ENCODE measurements at places on chromosomes 13 and 19.

DNA sequence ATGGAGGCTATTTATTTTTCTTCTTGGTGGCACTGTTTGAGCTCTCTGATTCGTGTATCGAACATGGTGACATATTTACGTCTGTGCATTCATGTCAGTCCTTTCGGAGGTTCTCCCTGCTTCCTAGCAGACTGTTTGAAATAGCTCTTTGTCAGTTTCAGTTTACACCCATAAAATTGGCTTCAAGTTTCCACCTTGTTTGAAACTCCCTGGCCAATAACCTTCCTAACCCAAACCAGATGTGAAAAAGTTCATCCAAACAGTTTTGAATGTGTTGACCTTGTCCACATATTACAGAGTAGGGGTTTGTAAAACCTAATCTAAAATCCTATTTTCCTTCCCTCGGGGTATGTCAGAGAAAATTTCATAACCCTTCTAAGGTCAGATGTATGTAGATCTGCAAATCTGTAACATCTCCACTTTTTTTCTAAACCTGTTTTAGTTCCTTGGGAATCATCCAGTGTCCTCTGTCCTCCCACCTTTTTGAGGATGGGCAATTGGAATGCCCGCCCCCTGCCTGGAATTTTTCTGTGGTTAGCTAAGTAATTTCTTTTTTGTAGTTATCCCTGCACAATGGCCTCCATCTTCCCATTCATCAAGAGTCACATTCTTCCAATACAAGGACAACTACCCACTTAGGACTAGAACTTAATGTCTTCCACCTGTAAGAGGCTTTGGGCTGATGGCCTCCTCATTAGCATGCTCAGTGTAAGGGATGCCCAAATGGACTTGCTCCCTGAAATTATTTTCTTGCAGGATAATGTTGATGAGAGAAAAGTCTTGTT is 499.8 kb downstream of the GPC6 start:
- peak; percentile 11 for DNase-seq

DNA sequence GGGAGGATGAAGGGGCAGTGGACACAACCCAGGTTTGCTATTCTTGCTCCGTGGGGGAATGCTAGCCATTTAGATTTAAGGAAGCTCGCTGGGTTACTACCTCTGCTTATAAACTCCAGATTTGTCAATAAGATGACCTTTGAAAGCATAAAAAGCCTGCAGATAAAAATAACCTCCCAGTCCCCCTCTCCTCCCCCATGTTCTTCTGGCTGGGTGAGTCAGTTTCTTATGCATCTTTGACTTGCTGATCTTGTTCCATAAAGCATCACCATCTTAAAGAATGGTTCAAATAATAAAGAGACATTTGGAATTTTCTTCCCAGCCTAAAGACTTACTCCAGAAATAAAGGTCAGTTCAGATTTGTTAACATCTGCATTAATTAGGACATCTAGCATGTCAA is 118.3 kb upstream of the RNF113B start:
- no peak for DNase-seq

GRCh38 chr13:95926231-95926630 is 127.0 kb downstream of the UGGT2 start:
- DNase-seq: no peak

DNA sequence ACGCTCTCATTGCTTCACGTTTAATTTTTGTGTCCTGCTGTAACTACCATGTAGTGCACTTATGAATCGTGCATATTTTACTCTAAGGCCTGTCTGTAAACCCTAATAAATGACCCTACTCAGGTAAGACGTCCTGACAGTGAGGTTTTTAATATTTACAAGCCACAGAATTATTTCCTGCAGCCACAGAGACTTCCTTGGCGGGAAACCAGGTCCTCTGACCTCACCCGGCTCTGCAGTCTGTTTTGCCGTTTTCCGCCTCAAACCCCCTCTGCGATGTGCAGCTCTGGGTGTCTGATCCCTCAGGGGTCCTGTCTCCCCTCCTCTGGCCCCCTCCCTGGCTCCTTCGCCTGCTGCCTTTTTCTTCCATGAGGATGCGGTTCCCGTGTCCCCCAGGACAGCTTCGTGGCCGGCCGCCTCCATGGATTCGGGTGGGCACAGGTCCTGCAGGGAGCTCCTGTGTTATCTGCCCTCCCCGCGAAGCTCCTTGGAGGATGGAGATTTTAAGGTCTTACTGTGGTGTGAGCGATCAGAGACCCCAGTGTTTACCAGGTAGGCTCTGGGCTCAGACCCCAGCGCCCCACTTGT is 66.3 kb downstream of the MCF2L start:
- no peak for DNase-seq

DNA sequence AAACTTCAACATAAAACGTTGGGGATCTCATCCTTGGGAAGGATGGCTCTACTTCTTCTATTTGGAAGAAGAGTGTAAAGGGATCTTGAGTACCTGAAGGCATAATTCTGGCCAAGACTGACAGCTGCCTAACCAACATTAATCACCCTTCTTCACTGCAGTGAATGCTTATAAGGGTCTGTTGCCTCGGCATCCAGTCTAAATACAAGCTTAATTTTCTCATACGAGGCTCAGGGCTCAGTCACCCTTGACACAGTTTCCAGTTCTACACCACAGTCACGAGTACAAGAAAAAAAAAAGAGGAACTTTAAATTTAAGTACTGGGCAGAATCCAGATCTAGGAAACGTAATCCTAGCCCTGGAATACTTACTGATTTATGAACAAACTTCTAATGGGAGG is 9.0 kb downstream of the FPR3 start:
- no peak for DNase-seq

DNA sequence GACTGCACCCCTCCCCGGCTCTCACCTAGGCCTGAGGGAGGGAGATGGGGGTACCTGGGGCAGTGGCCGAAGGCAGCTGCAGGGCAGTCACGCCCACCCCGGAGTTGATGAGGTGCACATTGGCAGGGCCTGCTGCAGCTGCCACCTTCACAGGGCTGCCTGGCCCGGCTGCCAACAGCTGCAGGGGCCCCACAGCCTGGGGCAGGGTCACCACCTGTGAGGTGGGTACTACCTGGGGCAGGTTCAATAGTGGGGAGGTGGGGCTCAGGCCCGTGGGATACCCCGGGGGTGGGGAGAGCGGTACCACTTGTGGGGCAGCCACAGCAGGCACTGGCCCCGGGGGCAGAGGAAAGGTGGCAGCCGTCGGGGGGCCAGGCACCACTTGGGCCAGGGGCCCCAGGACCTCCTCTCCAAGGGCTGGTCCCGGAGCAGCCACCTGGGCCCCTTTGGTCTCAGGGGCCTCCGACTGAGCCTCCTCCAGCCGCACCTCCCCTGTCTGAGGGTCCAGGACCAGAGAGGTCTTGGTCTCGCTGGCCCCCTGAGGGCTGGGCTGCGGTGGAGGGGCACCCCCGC is 2.7 kb downstream of the SIX5 start:
- no peak for DNase-seq

DNA sequence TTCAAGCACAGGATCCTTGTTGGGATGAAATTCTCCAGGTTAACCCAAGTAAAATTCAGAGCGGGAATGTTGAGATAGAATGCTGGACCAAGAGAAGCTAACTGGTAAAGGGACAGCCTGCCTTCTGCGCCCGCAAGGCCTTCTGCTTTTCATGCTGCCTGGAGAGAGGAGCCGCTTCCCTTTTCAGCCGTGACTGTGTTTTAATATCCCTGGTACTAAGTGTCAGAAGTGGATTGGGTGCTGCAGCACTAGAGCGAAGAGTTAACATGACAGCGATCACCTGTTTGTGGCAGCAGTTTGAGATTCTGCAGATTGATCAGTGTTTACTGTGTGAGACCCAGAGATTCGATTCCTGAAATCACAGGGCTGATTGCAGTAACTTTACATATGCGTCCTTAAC is 197.4 kb upstream of the ZNF536 start:
- DNase-seq: no peak

GRCh38 chr13:112783978-112784371 is 94.1 kb downstream of the ATP11A start:
- peak; percentile 50 for DNase-seq

GRCh38 chr13:89363144-89363543 is 1692.0 kb downstream of the SLITRK5 start:
- DNase-seq: no peak

- peak; percentile 95 for DNase-seq
Observed at GRCh38 chr19:3761382-3762129, at the start of gene APBA3. TSS of gene APBA3 (minus strand) at chr19:3761692. CDS start at chr19:3760264, 1,428 bp downstream.

- peak; percentile 35 for DNase-seq
Observed at GRCh38 chr13:32840989-32841713, 175.1 kb upstream of the KL start.

DNA sequence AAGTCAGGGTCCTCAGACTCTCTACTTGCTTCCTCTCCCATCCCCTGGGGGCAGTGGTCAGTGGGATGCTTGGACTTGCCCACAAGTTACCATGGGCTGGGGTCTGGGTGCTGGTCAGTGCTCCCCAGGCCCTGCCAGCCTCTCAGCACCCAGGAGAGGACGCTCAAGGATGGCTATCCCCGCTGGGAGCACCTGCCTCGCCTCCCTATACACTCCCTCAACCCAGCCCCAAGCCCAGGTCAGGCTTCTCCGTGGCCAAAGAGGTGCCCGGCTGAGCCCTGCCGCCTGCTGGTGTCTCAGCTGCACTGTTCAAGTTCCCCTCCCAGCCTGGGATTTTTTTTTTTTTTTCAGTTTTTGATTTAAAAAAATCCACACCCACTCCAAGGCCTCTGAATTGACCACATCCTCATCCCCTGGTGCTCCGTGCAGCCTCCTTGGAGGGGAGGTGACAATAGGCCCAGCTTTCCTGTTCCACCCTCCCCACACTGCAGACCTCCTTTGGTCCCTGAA is 10.8 kb downstream of the F2RL3 start:
- no peak for DNase-seq

- DNase-seq: no peak
Observed at GRCh38 chr13:114038211-114038613, 64.3 kb upstream of the C13orf46 start.

DNA sequence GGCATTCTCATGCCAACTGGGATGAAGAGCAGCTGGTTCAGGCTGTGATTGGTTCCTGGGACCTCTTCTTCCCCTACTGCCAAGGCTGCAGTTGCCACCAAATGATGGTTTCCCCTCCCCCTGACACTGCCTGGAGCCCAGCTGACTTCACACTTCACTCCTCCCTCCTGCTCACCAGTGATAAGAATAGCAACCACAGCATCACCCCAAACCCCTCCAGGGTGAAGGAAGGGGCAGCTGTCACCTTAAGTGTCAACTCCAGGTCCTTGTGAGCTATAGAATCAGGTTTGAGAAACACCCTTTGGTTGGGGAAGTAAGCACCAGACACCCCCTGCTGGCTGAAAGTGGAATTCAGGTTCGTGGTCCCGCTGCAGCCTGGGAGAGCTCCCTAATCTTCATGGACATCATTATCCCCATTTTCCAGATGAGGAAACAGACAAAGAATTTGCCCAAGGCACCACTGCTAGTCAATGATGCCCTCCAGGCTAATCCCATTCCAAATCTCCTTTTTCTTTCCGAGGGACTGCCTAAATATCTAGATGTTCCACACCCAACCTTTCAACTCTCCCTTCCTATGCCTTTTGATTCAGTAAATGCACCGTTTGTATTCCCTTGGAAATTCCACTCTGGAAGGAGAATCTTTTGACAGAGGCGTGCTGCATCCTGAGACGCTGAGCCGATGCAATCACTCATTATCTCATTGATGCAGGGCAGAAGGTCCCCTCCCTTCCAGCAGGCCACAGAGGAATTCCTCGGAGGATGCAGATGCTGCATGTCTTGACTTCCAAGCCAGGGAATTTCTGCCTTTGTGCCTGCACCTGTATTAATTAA is 50.6 kb upstream of the UQCRFS1 start:
- DNase-seq: peak; percentile 90

- DNase-seq: peak; percentile 67
Observed at GRCh38 chr13:28820099-28821051, at the start of gene MTUS2. TSS of gene MTUS2 (plus strand) at chr13:28820339.

- DNase-seq: no peak
Observed at GRCh38 chr19:13215572-13216380, 65.6 kb downstream of the IER2 start.

- peak; percentile 64 for DNase-seq
Observed at GRCh38 chr13:106348075-106348840, 187.2 kb downstream of the EFNB2 start.

DNA sequence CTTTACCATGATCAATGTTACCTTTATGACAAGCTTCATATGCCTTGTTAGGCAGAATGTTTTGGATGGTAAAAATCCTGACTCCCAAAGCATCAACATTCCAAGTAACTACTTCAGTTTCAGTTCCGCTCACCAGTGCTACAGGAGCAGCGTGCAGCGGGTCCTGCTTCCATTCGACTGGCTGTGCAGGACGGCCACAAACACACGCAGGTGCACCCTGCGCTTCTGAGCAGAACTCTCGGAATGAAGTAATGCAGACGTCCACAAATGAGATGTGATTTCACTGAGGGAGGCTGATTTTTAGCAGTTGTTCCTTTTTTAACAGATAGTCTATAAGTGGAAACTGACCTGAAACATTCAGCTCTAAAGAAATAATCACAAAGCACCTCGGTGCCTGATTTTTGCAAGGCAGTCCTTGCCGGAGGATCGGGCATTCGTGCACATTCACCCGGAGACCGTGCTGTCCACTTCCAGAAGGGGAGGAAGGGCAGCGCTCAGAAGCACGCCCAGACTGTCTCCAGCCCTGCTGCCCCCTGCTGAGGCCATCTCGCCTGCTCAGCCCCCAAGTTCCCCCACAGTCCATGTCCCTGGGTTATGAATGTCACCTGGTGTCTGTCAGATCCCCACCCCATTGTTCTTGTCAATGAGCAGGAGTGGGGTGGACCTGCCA is 85.8 kb downstream of the RAB20 start:
- DNase-seq: no peak

Data from eye (tissue), 1 donor.